ENCODE measurements at places on chromosomes 12 and 14.

DNA sequence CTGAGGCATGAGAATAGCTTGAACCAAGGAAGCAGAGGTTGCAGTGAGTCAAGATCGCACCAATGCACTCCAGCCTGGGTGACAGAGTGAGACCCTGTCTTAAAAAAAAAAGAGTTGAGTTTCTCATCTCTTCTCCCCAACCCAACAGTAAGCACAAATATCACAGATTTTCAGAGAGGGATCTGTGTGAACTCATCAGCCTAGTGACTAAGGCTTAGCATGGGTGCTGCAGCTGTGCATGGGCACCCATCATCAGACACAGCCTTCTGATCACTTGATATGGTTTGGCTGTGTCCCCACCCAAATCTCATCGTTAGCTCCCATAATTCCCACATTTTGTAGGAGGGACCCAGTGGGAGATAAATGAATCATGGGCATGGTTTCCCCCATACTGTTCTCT, 298.9 kb downstream of the PCNX1 start:
- DNase-seq, result no peak

DNA sequence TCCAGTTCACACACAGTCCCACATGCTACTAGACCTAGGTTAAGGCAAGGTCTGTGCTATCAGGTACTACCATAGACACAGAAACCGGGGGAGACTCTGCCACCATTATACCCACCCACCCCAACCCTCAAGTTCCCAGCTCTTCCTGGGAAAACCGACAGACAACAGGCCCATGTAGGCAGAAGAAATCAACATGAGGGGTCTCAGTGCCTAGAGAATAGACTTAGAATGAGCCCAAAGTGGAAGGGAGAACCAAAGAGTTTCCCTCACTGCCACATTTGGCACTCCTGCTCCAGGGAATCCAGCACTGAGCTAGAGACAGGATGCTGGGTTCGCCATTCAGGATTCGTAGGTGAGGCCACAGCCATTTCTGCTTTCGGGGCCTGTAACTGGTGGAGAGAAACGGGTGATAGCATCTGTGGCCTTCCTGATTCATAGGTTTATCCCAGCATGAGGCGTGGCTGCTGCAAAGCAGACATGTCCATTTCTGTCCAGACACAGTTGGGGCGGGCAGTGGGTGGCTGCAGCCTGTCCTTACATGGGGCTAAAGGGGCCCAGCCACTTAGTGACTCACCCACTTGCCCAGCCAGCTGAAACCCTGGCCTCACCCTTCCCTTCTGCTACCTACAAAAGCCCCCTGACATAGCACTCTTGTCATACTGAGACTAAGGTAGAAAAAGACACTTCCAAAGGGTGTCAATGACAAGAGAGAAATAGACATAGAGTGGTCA, 69.4 kb downstream of the IRF2BPL start:
- DNase-seq, result peak; percentile 58

DNA sequence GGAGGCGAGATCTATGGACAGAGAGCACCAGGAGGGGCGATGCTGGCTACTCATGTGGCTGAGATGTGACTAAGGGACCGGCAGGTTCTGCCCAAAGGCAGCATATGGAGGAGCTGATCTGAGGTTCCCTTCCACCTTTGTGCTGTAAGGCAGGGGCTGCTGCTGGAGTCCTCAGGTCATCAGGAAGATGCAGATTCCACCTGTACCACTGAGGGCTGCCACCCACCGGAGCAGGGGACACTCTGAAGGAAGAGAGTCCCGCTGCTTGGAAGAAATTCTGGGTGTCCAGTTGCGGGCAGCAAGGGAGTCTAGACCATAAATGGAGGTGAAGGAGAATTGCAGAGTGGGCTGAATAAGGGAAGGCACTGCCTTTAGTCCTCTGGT, 55.3 kb downstream of the PLEKHG3 start:
- DNase-seq, result no peak

DNA sequence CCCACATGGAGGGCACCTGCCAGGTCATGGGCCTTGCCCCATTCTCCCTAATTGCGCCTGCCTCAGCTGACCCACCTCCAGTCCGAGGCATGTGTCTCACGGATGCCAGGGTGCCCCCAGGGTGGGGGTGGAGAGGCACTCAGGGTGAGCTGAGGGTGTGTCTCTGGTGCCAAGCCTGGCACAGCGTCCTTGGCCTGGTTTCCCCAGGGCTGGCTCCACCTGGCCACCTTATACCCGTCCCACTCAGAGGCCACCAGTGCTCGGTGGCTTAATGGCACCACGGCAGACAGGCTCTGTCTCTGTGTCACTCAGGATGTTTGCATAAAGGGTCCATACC, 33.6 kb upstream of the TDRD9 start:
- DNase-seq, result no peak

DNA sequence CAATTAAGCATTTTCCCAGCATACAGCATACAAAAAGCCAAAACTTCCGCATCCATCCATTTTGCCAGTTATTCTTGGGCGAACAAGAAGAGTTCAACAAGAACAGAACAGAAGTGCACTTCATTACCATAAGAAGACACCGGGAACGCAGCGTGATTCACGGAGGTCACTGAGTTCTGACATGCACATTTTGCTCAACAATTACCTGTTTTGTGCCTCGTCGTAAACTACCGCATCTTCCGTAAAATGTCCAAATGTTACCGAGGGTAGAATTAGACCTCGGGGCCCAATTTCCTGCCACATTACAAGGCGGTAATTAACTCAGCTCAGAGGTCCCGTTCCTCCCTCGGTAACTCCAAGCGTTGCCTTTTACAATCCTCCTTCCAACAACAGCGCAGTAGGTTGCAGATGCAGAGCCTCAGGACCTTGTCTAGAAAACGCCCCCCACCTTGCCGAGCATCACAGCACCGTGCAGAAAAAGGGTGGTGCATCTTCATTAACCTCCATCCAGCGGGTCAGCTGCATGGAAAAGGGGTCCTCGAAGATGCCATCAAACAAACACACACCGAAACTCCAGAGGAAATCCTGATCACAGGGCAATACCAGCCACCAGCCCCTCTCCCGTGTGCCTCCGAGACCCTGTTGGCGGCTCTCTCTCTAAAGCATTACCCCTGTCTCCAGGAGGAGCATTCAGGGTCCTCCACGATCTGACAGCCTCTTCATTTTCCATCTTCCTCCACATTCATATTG, 125.2 kb downstream of the BCL11B start:
- no peak for DNase-seq

- no peak for DNase-seq
Measured at GRCh38 chr12:67427336-67427735, 158.2 kb downstream of the CAND1 start.

GRCh38 chr12:102958073-102958829, 777 bp downstream of the ASCL1 start:
- DNase-seq, result peak; percentile 81

DNA sequence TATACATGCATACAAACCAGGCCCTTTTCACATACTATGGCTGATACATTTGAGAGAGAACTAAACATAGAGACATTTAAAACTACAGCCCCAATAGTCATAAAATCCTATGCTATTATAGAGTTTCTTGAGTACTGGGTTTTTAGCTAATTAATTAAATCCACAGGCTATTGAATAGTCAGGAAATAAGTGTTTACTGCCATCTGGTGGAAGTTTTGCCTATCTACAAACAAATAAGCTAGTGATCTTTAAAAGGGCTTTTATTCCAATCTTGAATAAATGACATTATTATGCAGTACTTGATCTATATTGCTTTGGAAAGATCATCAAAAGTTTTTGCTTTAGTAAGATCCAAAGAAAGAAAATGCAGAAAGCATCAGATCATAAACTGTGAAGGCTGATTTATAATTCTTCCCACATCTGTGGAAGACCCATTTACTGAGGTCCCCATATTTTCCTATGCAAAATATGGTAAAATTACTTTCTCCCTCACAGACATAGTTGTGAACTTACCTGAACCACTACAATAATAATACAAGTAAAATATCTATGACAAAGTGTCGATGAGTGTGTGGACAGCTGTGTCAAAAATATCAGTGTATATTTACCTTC, 131.3 kb downstream of the ITPR2 start:
- DNase-seq, result no peak

GRCh38 chr14:95286645-95287044, 33.1 kb downstream of the CLMN start:
- no peak for DNase-seq

- no peak for DNase-seq
Measured at GRCh38 chr12:123057513-123058265, 77.2 kb downstream of the ARL6IP4 start.

GRCh38 chr12:111715279-111715678, 29.4 kb downstream of the ACAD10 start:
- DNase-seq, result no peak

GRCh38 chr12:60494244-60494643, 898.4 kb downstream of the SLC16A7 start:
- peak; percentile 2 for DNase-seq

DNA sequence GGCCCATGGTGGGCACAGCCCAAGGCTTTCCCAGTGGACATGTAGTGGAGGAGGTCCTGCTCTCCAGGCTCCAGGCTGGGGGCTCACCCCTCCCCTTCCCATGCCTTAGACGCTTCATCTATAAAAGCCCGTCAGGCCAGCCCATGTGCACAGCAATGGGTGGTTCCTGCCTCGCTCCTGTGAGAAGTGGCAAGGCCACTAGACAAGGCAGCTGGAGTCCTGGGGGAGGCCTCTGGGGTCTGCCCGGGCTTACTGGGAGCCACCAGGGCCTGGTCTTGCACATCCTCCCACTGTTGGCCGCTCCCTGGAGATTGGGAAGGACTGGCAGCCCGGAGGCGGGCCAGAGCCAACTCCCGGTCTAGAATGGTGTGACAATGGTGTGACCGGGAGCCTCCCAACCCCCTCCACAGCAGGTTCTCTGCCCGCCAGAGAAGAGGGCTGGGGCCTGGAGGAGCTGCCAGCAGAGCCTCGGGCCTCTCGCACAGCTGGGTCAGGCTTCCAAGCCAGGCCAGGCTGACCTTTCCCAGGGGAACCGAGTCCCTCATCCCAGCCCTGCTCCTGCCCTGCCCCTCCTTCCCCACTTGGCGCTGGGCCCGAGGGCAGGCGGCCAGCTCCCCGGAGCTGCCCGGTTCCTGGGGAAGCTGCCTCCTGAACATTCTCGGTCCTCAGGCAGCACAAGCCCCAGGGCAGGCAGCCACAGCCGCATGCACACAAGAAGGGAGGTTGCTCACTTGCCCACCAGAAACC, 97.9 kb downstream of the RFLNA start:
- no peak for DNase-seq

DNA sequence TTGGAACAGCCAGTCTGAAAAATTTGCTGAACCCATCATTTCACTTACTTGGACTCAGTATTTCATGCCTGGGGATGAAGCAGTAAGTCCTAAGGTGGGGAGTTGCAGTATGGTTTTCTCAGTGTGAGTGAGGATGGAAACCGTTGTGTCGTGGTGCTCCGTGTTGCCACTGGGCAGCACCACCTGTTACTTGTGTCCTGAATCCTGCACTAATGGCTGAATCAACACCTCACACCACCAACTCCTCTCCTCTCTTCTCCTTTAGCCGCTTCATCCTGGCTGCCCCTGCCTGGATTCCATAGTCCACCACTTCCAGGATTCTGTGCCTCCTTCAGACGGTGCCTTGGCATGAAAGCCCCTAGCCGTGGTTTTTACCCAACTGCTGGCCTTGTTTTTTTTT, 3.0 kb upstream of the EP400 start:
- no peak for DNase-seq

GRCh38 chr12:104182144-104182543, 33.4 kb upstream of the TXNRD1 start:
- DNase-seq, result no peak

DNA sequence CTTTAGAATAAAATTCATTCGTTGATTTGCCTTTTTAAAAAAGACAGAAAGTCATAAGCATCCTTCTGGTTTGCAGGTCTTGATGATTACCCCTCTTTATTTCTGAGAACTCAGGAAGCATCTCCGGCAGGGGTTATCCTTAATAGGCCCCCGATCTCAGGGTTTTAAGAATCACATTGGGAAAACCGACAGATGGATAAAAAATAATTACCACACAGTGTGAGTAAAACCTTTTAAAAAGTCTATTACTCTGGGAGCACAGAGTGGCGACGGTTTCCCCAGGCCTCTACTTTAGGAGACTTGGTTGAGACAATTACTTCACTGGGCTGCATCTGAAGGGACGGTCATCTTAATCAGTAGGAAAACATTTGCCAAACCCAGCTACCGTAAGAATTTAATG, 56.5 kb downstream of the KCNMB4 start:
- no peak for DNase-seq

DNA sequence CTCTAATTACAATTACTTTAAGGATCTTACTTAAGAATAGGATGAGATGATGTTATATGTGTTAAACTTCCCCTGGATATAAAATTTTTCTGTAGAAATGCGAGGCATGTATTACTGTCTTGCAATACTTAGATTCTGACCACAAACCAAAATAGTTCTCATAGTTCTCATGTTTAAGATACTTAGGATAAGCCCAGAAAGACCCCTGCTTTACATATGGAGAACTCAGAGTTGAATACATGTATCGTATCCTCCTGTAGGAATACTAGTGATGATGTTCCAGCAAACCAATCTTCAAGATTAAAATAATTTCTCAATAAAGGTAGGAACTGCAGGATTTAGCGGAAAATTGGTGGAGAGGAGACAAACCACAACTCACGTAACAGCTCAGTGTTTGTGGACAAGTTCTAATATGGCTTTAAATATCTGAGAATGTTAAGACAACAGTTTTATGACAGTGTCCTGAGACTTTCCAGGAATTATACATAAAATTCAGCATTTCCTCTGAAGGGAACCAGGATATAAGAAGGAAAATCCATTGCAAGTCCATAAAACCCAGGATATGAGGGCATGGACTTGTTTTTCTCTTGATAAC, 114.7 kb upstream of the CRY1 start:
- DNase-seq, result no peak

GRCh38 chr14:33484264-33484663, 466.6 kb downstream of the EGLN3 start:
- DNase-seq, result no peak

DNA sequence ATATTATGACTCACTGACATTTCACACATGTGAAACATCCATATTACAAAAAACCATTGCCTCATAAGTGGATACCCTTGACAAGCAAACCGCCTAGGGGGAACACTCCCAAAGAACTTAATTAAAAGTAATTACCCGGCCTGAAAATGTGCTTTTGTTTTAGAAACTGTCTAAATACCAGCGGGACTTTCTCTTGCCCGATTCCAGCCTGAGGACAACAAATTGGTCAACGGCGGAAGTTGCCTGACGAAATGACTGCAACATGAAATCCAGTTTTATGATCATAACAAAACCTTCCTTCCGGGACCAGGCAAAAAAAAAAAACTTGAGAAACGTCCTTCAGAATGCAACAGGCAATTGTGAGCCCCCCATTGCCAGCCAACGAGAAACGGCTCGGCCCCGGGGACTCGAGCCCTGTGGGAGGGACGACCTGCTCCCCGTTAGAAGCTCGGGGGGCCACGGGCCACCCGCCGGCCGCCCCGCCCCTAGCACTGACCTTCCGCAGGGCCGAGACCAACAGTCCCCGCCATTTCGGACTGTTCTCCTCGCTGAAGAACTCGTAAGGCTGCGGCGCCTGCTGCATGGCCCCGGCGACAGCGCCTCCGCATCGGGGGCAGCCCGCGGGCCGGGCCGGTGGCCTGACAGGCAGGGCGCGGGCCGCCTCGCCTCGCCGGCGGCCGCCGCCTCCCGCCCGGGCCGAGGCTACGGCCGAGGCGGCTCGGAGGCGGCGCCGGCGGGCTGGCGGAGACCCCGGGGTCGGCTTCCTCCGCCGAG, 490 bp downstream of the SOS2 start:
- peak; percentile 56 for DNase-seq

All from GM20000 (cell line).